ENCODE measurements at places on chromosomes 5 and 9.

DNA sequence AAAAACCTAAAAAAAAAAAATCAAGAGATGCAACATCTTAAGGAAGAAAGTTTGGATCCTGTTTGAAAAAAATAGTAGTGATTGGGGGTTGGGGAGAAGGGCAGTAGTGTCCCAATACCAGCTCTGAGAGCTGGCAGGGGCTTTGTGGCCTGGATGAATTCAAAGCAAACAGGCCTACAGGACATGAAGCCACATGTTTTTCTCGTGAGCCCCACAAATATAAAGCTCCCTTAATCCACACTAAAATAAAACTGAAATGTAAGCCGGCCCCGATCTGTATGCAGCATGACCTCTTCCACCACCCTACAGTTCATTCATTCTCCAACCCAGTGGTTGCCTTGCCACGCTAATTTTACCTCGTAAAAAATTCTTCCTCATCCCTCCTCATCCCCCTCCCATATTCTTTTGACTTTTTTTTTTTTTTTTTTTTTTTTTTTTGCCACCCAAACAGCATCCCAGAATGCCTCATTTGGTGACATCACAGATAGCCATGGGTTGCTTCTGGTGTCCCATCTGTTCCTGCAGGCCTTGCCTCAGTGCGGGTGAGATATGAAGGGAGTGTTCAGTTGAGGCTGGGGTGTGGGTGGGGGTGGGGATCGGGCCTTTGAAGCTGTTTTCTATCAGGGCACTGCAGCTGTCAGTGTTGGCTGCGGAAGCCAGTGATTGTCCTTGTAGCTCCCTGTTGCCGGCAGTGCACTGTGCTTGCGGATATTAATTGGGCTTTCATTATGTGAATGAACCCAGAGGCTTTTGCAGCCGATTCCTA lies 81.6 kb upstream of the NFIB start:
- no peak for DNase-seq

DNA sequence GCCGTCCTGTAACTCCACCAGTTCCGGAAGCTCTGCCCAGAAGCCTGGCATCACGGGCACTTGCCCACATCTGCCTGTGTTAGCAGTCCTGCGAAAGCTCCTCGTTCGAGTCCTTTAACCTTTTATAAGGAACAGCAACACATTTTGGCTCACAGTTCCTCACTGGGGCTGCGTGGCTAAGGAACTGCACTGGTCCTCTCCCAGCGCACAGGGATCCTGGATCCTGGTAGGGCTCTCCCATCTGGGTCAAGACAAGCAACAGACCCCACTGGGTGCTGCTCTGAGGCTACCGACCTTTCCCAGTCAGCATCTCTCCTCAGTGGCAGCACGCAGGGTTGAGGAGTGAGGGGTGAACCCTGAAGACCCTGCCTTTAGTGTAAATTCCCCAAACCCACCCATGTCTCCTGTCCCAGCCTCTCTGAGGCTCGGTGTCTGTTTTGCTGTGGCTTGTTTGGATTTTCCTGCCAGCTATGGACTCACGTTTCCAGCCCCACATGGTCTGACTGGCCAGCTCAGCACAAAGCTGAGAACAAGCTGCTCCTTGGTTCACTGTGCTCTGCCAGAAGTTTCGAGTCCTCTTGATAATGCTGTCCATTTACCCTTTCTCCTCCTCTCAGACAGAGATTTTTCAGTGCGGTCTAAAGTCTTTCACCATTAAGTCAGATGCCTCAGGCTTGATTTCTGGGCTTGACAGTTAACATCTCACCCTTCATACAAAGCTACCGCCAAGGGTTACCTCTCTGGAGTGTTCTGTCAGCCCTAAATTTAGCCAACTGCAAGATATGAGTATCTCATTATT lies 80.0 kb downstream of the AK8 start:
- DNase-seq, result peak; percentile 15

- no peak for DNase-seq
Observed at GRCh38 chr5:131224387-131225201, 39.3 kb upstream of the CDC42SE2 start.

- DNase-seq, result no peak
Observed at GRCh38 chr9:128764361-128764760, 7.4 kb downstream of the ZER1 start.

GRCh38 chr9:127574072-127574993 lies 37.7 kb upstream of the STXBP1 start:
- DNase-seq, result peak; percentile 71

DNA sequence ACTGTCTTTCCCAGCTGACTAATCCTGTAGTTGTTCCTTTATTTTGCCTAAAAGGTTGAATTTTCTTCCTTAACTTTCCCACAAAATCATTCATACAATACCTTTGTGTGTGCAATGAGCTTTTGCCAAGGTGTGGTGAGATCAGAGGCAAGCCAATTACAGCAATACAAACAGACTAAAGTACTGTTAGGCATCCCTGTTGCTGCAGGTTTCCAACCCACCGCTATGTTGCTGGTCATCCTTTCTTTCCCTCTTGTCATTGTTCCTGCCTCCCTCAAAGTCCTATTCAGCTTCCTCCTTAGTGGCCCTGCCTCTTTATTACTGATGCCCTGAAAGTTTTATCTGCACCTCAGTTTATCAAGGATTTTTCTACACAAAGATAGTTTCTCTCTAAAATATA lies 22.1 kb downstream of the ITGA2 start:
- DNase-seq, result no peak

DNA sequence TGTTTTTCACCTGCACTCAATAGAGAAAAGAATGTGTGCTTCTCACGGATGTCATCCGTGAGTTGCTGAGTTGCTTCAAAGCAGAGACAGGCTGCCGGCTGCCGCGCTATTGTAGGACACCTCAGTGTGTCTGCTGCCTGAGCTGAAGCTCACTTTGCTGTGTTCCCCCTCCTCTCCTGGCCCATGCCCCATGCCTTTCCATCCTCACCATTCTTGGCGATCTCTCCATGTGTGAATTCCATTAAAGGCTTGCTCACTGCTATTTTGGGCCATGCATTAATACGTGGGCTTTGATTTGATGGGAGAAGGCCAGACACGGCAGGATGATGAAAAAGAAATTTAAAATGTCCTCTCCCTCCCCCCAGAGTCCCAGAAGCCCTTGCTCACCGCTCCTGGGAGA lies 14.5 kb downstream of the ADAM19 start:
- DNase-seq, result no peak

DNA sequence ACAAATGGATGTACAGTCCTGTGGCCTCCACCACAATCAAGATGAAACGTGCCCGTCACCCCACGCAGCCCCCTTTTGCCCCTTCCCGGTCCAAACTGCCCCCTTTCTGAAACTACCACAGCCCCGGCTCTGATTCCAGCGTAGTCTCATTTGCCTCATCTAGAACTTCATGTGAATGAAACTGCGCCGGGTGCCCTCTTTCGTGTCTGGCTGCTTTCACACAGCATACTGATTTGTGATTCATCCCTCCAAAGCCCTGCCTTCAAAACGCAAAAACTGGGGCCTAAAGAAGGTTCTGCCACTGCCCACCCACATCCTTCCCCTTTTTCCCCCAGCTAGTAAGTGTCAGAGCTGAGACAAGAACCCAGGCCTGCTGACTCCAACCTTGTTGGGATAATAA lies 31.5 kb upstream of the NCS1 start:
- no peak for DNase-seq

GRCh38 chr9:134346151-134346550 lies 19.9 kb downstream of the RXRA start:
- no peak for DNase-seq

DNA sequence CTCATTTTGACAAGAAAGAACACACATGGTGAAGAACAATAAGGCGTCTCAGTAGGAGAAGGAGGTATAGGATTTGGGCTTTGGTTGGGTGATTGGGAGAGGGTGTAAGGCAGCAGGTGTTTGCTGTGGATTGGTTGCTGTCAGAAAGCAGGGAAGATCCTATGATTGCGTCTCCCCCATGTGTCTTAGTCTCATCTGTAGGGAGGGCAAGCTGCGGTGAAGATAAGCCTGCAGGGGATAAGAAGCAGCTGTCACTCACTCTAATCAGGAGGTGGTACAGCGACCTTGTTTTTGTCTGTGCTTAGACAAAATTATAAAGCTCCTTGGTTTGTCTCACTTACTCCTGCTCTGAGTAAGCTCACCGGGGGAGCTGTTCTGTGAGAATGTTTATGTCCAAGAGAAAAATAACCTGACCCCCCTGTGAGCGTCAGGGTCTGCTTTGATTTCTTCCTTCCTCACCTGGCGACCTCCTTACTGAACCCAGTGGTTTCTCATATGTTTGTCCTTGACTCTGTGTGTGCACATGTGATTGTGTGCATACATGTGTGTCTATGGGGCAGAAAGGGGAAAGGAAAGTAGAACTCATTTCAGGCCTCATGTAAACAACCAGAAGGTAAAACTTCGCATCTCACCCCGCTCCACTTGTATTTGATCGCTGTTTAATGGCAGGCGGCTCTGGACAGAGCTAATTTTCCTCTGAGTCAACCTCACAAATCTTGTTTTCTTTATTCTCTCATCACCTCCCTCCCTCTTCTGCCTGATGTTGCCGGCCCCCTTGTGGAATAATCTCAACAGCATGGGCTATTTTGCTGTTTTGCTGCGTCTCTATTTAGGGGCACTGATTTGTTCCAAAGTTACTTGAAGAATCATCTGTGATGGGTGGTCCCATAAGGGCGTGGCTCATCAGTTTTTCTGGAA lies 105.6 kb downstream of the TENT4A start:
- no peak for DNase-seq

GRCh38 chr5:119079318-119079921 lies 8.5 kb downstream of the DMXL1 start:
- peak; percentile 45 for DNase-seq

DNA sequence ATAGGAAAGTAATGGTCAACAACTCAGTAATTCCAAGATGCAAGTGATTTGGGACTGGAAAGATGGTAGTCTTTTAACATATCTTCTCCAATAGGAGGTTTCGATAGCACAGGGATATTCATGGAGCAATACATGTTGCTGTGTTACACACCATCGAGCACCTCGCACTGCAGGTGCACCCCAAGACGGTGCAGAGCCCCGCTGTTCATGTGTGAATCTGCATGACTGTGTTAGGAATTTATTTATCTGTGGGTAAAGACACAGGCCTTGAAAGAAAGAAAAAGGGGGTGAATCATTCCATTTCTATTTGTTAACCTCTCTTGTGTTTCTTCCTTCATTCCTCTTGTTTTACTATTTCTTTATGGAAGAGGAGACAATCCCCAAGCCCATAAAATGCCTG lies 217.1 kb downstream of the EBF1 start:
- DNase-seq, result no peak

DNA sequence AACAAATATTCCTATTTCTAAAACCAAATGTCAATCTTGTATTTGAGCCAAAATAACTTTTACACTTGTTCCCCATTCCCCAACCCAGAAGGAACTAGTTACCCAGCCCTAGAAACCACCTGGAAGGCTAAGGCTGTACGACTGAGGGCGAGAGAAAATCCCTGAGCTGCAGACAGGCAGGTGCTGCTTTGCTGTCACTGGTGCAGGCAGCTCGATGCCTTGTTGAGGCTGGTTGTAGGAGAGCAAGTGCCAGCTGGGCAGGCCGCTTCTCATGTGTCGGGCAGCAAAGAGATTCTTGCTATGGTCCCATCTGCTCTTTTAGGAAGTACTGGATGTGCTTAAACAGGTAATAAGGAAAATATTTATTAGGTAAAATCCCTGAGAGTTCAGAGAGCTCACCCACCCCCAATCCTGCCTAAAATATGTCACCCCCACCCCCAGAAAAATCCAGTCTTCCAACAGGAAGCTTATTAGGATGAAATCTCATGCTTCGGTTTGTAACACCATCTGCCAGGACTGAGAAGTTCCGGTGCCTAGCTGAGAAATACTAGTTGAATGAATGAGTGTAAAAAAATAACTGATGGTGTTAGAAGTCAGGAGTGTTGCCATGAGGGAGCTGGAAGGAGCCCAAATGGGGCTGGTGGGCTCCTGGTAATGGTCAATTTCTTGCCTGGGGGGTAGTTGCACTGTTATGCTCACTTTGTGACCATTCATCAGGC lies 91.1 kb upstream of the DMRT1 start:
- DNase-seq, result no peak

DNA sequence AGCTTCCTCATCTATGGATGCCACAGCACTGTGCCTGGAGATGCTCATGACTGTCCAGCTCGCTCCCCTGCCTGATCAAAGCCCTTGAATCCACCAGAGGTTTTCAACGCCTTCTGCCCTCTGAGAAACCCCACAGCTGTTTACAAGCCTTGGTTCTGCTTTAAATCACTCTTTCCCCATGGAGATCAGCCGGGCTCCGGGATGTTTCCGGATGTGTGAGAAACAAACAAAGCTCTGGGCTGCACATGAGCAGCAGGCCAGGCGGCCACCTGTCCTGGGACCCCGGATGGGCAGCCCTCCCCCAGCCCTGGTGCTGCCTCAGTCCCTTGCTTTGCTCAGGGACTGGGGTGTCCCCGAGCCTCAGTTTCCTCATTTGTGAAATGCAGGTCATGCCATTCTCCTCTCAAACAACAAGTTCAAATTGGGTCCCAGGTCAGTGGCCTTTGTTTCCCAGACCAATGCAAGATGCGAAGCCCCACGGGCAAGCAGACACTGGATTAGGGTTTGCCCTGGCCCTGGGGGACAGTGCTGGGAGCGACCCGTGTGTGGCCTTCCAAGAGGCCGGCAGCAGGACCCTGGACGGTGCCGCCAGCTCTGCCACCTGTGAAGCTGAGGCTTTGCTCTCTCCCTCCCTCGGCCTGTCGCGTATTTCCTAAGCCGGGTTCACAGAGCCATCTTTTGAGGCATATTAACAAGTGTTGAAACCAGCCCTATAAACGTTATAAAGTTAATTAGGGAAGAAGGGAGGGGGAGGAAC lies 42.4 kb upstream of the PHYKPL start:
- no peak for DNase-seq

- DNase-seq, result no peak
Observed at GRCh38 chr5:6792911-6793471, 79.8 kb downstream of the TENT4A start.

DNA sequence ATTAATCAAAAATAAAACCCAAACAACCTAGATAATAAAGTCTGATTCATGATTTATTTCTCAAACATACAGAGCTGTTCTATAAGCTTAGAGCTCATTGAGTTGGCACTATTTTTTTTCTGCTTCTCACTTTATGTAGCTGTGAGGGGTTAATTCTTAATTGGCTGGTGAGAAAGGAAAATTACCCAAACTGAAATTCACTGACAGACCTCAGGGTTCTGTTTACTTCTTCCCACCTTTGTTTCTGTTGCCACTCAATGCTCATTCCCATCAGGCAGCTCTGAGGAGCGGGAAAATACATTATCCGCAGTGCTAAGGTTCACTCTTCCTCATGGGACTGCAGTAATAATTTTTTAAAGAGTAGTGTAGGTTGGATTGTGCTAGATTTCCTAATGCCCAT lies 139.9 kb downstream of the KCTD16 start:
- no peak for DNase-seq

GRCh38 chr9:121819428-121820231 lies 168.2 kb downstream of the DAB2IP start:
- peak; percentile 55 for DNase-seq

GRCh38 chr5:80187421-80188090 lies 68.3 kb downstream of the SERINC5 start:
- no peak for DNase-seq

Measured in ELR (cell line).